ENCODE measurements at places on chromosomes 5 and 9.

DNA sequence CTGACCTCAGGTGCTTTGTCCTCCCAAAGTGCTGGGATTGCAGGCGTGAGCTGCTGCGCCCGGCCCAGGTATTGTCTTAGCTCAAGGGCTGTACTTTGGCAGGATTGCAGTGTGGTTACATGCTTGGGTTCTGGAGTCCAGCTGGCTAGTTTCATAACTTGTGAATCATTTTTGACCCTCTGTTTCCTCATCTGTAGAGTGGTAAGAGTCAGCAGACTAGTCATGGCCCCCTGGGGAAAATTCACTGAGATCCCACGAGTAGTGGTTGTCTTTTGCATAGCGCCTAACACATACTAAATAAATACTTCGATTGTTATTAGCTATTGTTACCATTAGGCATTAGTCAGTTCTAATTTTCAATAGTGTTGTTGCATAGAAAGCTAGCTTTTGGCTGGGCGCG is 14.3 kb downstream of the PTPA start:
- DNase-seq: peak; percentile 97

DNA sequence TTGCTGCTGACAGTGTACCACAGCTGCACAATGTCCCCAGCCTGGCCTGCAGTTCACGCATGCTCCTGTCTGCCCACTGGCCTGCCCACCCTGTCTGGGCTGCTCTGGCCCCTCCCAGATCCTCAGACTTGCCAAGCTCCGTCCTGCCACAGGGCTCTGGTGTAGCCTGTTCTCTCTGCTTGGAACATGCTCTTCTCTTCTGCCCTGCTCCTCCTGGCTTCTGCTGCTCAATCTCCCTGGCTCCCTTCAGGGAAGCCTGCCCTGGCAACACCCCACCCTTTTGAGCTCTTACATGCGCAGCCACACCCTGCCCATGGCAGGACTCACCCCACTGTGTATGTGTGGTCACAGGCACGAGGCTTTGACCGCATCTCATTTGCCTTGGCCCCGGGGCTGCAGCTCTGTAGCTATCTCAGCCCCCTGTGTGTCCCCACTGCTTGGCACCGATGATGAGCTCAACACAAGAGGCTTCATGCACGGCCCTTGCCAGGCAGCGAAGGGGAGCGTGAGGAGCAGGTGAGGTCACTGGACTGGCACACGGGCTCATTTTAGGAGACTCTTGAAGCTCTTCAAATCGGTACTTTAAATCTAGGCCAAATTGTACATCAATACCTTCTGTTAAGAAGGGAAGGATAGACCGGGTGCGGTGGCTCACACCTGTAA is 20.4 kb upstream of the BRD3 start:
- DNase-seq: no peak

GRCh38 chr5:5179079-5179478 is 38.9 kb downstream of the ADAMTS16 start:
- DNase-seq: no peak

- DNase-seq: no peak
Observed at GRCh38 chr9:135268031-135268430, 180.6 kb downstream of the OLFM1 start.

- no peak for DNase-seq
Observed at GRCh38 chr5:65775476-65775875, 53.5 kb downstream of the NLN start.

DNA sequence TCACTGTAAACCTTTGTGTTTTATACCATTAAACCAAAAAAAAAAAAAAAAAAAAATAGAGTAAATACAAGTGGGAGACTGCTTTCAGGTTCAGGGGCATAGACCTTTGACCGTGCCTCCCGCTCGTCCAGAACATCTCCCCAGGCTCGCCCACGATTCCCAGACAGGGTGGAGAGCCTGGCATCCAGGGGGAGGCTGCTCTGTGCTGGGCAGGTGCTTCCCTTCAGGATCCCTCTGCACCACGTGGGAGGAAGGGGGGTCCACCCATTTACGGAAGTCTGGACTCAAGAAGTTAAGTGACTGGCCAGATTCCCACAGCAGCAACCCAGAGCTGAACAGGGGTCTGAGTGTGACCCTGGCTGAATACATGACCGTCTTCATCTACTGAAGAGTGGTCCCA is 125.4 kb upstream of the LMX1B start:
- no peak for DNase-seq

DNA sequence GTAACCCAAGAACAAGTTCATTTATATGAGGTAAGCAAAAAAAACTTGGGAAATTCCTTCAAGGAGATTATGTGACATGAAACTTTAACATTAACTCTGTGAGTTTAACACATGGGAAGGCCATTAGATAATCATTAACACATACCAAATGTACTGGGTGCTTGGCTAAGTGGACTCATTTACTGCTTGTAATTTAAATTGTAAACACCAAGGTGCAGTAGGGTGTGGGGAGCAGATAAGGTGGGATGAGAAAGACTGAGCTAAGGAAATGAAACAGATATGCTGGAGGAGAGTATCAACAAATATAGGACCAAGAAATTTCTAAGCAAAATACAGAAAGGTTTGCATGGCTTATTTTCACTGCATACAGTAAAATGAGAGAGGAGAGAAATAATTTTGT is 2384.8 kb upstream of the ACO1 start:
- DNase-seq: no peak

DNA sequence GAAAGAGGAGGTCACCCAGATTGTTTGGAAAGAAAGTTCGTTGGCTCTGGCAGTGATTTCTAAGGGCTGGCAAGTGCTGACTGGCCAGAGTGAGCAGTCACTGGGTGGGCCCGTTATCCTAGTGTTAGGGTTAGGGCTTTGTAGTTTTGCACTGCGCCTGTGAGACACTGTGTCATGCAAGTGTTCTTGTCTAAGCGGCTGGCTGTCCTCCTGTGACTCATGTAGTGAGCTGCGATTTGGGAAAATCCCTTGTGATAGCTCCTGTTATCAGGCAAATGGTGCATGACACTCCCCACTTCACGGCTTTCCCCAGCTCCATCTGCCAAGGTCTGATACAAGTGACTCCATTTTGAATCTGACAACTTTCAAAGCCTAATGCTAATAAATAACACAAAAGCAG is 526.0 kb upstream of the ADAMTS16 start:
- DNase-seq: peak; percentile 2

- DNase-seq: no peak
Observed at GRCh38 chr5:79456890-79457583, 56.9 kb downstream of the HOMER1 start.

- DNase-seq: peak; percentile 75
Observed at GRCh38 chr5:27315363-27316270, 277.2 kb upstream of the CDH9 start.

DNA sequence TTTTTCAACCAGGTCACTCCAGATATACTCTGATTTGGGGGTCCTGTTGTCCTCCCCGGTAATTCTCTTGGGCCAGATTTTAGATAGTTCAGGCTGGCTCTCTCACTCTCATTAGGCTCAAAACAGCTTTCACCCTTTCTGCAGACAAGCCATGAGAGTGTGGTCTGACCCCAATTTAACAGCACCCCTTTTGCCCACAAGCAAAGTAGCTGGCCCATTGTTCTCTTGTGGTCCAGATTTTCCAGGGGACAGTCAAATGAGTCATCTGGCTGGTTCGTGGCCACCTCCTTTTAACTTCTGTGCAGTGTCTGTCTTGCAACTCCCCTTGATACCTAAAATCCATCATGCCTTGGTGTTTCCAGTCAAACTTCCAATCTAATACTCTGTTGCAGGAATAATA is 16.5 kb downstream of the BHMT2 start:
- no peak for DNase-seq

DNA sequence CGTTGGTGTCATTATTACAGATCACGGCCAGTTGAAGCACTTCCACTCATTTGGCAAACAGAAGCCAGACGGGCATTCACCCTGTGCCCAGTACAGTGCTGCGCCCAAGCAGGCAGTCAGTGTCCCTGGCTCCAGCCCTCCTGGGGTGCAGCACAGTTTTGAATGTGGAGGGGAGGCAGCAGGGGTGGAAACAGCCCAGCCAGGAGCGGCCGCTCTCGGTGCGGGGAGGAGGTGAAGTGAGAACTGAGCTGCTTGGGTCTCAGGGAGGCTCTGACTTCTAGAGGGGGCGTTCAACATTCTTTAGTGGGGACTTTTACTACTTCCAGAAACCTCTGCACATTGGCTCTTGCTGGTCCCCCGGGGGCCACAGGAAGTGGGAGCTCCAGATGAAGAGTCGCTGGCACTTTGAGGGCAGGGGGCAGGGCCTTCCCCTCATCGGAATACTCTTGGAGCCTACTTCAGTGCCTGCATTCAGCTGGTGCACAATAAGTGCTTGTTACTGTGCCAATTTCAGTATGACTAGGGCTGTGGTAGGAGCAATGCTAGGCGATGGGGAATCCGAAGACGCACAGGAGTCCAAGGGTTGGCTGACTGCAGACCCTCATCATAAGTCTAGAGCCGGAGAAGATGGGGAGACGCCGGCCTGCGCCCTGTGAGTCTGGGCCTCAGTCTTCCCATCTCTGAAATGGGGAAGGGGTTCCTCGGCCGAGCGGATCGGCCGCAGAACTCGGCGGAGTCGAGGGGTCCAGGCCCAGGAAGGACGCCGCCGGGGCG is 492 bp upstream of the NEK6 start:
- no peak for DNase-seq

- DNase-seq: peak; percentile 18
Observed at GRCh38 chr5:74288448-74289108, 351.9 kb downstream of the ENC1 start.

GRCh38 chr5:88677943-88678769 is 204.8 kb downstream of the MEF2C start:
- DNase-seq: no peak

- no peak for DNase-seq
Observed at GRCh38 chr5:9063615-9064245, 482.1 kb downstream of the SEMA5A start.

GRCh38 chr5:102781359-102781758 is 26.3 kb downstream of the PAM start:
- no peak for DNase-seq

- DNase-seq: no peak
Observed at GRCh38 chr9:28653216-28653615, 1079.9 kb upstream of the C9orf72 start.

- no peak for DNase-seq
Observed at GRCh38 chr9:121780177-121781040, 129.0 kb downstream of the DAB2IP start.

DNA sequence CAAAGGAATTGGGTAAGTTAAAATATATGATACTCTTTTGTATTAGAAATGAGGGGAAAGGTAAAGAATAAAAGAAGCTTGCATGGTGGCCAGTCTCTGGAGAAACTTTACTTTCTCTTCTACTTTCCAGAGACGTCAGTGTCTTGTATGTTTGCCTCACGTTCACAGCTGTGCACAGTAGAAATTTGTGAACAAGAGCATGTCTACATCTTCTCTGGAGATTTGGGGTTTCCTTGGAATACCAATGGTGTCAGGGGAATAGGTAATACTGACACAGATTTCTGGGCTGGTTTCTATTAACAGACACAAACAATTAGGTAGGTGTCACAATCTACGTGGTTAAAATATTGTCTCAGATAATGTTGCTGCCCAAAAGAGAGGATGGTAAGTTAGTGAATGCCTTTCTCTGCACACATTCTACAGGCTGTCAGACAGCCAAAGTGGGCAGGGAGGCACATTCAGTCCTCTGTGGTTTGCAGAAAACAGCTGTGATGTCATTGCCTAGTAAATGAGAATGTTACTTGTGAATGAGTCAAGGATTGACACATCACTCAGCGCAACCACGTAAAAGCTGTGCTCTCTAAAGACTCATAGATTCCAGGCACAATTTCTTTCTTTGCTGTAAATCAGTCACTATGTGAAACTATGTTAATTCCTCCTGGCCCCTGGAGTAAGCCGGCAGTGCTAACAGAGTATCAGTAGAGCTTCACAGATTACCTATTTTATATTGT is 397.1 kb downstream of the MAN2A1 start:
- peak; percentile 20 for DNase-seq

DNA sequence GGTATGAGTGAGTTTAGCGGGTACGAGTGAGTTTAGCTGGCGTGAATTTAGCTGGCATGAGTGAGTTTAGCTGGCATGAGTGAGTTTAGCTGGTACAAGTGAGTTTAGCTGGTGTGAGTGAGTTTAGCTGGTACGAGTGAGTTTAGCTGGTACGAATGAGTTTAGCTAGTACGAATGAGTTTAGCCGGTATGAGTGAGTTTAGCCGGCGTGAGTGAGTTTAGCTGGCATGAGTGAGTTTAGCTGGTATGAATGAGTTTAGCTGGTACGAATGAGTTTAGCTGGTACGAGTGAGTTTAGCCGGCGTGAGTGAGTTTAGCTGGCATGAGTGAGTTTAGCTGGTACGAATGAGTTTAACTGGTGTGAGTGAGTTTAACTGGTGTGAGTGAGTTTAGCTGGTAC is 41.0 kb downstream of the PNPLA7 start:
- no peak for DNase-seq

DNA sequence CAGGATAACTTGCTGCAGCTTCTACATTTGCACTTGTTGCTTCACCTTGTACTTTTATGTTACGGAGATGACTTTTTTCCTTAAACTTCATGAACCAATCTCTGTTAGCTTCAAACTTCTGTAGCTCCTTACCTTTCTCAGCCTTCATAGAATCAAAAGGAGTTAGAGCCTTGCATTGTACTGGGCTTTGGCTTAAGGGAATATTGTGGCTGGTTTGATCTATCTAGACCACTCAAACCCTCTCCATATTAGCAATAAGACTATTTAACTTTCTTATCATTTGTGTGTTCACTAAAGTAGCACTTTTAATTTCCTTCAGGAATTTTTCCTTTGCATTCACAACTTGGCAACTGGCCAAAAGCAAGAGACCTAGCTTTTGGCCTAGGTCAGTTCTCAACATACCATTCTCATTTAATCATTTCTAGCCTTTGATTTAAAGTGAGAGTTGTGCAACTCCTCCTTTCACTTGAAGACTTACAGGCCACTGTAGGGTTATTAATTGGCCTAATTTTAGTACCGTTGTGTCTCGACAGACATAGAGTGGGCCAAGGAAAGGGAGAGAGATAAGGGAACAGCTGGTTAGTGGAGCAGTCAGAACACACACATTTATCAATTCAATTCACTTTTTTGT is 63.7 kb downstream of the SHOC1 start:
- peak; percentile 93 for DNase-seq

All from fibroblast of the aortic adventitia (primary cell).